Fibroblast of skin of scalp (primary cell): ENCODE measurements at places on chromosomes 5 and 9.

- no peak for DNase-seq
Observed at GRCh38 chr5:7391215-7391614, 4.7 kb upstream of the ADCY2 start.

DNA sequence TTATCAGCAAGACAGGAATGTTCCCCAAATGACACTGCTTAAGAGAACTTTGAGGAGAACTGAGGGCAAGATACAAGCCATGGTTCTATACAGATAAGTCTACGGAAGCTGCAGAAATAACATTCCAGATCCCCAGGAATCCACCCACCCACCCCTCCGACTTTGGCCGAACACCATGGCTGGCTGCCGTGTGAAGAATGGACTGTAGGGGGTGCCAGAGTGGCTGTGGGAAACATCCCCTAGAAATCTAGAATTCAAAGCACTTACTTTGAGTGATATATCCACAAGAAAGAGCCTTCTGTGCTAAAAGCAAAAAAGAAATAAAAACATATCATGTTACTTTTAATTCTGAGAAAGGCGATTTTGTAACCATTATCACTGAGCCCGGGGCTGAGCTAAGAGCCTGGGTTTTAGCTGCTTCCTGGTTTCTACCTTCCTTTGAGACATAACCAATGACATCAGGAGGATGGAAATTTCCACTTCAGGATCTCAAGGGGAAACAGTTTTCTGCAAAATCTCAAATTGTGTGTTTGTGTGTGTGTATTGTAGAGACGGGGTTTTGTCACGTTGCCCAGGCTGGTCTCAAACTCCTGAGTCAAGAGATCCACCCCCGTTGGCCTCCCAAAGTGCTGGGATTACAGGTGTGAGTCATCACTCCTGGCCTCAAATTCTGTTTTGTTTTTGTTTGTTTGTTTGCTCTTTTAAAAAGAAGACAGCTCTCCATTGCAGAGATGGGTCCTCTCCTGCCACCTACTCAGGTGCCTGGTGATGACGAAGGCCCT, 36.4 kb downstream of the GGTA1 start:
- DNase-seq = peak; percentile 25

DNA sequence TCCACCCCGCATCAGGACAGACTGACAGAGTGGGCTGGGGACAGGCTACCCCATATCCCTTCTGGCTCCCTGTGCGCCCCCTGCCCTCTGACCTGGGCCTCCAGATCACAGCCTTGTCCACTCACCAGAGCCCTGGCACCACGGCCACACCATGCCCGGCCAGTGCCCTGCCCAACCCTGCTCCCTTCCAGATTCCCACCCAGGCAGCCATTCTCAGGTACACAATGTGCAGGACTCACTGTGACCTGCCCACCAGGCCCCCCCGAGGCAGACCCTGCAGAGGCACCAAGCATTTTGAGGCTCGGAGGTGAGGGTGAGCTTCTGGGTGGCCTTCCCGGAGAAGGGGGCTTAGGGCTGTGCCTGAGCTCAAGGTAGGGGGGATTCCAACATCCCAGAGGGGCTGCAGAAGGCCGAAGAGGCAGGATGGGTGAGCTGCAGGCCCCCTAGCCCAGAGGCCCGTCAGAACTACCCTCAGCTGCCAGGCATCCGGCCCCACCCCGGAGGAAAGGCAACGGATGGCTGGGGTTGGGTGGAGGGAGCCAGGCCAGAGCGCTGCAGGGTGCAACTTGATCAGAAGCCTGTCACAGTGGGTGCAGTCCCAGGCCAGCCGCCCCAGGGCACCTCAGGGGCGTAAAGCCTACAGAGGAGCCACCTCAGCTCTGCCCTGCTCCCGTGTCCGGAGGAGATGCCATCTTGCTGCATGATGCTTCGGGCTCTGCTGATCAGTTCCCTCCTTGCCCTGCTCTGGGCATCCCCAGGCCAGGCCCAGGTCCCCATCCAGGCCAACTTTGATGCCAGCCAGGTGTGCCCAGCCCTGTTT, at the start of gene LCNL1:
TSS of gene LCNL1 (plus strand) at position 762 of the 820 bp plus-strand sequence. CDS start 594 bp downstream, outside the sequence.
- no peak for DNase-seq

- no peak for DNase-seq
Observed at GRCh38 chr9:107954312-107954711, 464.7 kb upstream of the KLF4 start.

GRCh38 chr5:17802256-17802655, 168.0 kb downstream of the TAF11L14 start:
- peak; percentile 54 for DNase-seq

DNA sequence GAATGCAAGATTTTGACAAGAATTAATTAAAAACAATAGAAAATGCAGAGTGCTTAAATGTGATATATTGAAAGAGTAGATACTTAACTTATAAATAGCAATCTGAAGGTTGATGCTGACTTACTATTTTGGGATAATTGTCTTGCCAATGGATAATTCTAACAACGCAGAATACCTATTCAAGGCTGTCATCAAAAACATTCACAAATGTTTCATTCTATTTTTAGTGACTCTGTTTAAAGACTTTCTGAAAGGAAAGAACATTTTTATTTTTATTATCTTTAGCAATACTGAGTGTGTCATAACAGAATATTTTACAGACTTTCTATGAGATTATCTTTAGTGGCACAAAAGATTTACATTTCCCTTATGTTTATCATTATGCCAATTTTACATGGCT, 38.1 kb downstream of the ANKRD55 start:
- no peak for DNase-seq

DNA sequence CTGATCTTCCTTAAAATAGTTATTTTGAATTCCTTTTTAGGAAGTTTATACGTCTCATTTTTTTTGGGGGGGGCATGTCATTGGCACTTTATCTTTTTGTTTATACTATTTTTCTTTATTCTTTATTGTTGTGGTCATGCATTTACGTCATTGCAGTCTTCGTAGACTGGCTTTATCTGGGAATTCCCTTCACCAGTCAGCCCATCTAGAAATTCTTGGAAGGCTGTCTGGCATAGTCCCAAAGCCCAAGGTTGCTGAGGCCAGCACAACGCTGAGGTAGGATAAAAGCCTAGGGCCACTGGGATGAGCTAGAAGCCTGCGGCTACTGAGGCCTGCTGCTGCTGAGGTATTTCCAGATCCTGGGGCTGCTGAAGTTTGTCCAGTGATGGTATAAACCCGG, 121.5 kb downstream of the ISOC1 start:
- DNase-seq = no peak

DNA sequence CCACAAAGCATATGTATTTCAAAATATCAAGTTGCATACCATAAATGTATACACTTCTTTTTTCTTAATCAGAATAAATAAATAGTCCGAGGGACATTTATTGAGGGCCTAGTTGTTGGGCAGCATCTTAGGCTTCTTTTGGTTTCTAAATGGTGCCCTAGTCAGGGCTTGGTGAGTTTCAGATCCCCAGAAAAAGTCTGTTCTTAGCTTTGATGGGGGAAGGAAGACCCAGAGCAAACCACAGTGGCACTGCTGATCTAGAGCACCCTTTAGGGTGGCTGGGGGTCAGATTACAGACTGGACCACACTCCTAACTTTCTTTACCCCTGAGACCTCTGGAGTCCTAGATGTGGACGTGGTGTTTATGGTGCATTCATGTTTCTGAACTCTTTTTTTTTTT, 97.8 kb downstream of the C9orf152 start:
- no peak for DNase-seq

DNA sequence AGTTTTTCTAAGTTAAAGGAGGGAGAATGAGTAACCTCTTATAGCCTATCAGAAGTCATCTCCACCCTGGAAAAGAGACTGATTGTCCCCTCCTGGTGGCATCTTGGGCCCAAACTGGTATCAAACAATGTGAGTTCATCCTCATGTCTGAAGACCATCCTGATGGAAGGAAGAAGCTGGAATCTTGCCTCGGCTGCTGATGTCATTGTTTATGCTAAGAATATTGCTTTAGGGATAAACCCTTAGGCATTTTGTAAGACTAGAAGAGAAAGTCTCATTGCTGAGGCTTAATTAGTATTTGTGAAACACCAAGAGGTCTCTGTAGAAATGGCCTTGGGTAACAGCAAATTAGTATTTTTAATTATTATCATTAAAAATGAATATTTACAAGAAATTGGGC, 65.7 kb upstream of the KCNN2 start:
- no peak for DNase-seq

DNA sequence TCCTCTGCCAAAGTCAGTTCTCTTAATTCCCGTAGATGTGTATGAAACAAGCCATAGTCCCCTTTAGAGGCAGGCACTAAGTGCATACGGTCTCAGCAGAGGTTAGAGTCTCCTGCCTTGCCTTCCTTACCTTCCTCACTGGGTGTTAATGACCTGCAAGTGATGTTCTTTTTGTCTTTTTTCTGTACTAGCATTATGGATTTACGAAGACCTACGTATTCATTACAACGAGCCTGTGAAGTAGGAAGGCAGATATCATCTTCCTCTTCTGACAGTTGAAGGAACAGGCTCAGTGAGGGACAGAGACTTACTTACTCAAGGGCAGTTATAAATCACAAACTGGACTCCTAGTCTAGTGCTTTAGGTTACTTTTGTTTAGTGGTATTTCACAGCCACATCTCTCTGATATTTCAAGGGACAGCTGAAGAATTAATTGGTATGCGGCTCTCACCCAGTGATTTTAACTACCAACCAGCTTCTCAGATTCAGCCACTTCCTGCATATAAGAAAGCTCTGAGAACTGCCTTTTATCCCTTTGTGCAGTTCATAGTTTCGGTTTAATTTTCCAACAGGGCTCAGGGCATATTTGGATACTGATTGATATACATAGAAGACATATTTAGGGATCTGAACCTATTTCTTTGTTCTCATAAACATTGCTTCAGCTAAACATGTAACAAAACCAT, 85.1 kb upstream of the CKMT2 start:
- DNase-seq = no peak

GRCh38 chr5:79357398-79357797, 121.5 kb downstream of the JMY start:
- DNase-seq = peak; percentile 53

- no peak for DNase-seq
Observed at GRCh38 chr9:1427875-1428274, 377.7 kb downstream of the DMRT2 start.

DNA sequence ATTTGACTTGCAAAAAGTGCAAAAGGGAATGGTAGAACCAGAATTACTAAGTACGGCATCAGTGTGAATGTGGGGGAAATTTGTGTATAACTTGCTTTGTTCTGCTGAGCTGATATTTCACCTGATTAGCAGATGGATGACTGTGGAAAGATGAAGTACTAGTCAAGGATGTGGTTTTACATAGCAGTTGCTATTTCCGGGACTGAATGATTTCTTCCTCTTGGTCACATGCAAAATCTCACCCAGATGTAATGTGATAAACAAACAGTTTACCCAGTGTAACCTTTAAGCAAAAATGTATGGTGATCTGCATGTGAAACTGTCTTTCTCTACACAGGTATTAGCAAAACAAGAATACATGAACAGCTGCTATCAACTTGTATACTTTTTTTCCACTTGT, 46.1 kb downstream of the DCP2 start:
- no peak for DNase-seq
